RPMI8226 (cell line): ENCODE measurements at places on chromosomes 4 and X.

- DNase-seq = no peak
Observed at GRCh38 chr4:74067586-74067985, 29.1 kb upstream of the CXCL3 start.

DNA sequence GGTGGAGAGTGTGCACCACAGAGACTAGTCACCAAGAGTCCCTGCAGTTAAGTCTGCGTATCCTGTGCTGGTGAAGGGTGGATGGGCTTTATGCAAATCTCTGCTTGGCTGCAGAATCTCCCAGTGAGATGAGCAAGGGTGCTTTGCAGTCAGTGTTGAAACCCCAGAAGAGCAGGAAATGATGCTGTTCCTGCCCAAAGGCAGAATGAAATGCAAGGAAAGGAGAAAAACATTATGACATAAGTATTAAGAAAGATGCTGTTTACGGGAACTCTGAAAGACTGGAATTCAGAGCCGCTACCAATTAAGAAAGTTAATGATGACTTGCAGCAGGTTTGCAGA lies 25.4 kb upstream of the ACSL1 start:
- DNase-seq = peak; percentile 5

- DNase-seq = peak; percentile 21
Observed at GRCh38 chrX:103685396-103685795, 1.1 kb downstream of the MORF4L2 start.

DNA sequence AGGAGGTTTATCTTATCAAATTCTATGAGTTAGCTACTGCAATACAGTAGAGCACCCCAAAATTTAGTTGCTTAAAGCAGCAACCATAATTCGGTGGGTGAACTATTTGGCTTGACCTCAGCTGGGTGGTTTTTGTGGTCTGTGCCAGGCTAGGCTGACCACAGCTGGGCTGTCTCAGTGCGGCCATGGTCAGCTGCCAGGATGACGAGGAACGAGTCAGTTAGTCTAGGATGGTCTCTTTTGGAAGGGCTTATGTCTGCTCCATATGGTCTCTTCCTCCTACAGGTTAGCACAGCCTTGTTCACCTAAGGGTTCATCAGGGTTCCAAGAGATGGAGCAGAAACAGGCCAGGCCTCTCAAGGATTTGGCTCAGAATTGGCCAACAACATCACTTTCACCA lies 210.4 kb downstream of the PALLD start:
- no peak for DNase-seq

DNA sequence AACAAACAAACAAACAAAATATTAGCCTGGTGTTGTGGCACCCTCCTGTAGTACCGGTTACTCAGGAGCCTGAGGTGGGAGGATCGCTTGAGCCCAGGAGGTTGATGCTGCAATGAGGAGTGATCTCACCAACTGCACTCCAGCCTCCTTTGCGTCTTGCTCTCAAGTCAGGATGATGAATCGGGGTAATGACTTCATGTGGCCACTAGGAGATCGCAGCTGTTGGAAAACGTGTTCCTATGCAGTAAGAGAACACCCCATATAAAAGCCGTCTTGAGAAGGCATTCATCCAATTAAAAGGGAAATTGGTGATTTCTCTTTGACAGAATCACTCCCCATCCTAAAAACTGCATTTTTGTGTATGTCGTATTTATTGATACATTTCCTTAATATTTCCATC lies 6.9 kb downstream of the CCNB3 start:
- peak; percentile 7 for DNase-seq

- no peak for DNase-seq
Observed at GRCh38 chr4:68180849-68181526, 51.3 kb upstream of the TMPRSS11F start.

DNA sequence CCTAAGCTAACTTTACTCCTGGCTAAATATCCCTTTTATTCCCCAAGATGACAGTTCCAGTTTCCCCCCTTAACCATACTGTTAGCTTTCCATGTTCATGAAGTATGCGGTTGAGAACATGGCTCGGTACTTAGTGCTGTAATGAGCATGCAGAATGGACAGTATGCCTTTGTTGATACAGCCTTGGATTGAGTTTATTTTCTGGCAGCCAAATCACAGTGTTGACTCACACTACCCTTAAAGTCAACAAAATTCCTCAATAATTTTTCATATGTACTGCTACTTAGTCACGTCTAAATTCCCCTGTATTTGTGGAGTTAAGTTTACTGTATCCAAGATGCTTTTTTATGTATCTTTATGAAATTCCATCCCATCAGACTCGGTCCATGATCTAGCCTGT lies 1.4 kb upstream of the VEGFC start:
- DNase-seq = no peak

- no peak for DNase-seq
Observed at GRCh38 chr4:95181243-95181995, 367.4 kb downstream of the UNC5C start.

GRCh38 chrX:103256651-103257050 lies 1.7 kb upstream of the TCEAL8 start:
- DNase-seq = no peak

DNA sequence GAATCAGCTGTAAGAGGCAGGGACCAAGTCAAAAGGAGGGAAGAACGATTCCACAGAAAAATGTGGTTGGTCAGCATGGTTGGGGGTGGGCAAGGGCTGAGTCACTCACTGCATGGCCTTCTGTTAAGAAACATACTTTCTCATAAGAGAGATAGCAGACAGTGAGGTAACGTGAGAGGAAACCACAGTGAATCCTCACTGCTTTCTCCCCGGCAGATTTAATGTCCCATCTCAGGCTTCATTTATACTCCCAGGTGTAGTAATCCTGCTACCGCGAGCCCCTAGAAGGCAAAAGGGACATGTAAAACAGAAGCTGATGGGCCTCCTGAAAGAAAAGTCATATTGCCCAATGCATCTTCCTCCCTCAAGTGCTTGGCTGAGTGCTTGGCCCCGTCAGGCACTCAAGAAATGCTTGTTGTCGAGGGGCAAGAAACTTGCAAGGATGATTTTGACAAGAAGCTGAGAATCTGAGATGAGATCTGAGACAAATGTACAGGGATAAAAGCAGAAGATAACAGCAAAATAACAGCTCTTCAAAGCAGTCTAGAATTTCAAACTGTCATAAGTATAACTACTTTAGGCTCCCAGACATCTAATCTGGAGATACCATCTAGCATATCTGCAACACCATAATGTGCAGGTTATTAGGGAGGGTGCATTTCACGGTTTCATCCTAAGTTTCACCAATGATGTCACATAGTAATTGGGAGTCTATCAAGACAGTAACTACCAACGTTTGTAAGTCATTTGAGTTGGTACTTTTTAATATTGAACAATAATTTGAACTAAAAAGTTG lies 40.2 kb downstream of the SH3KBP1 start:
- DNase-seq = no peak

DNA sequence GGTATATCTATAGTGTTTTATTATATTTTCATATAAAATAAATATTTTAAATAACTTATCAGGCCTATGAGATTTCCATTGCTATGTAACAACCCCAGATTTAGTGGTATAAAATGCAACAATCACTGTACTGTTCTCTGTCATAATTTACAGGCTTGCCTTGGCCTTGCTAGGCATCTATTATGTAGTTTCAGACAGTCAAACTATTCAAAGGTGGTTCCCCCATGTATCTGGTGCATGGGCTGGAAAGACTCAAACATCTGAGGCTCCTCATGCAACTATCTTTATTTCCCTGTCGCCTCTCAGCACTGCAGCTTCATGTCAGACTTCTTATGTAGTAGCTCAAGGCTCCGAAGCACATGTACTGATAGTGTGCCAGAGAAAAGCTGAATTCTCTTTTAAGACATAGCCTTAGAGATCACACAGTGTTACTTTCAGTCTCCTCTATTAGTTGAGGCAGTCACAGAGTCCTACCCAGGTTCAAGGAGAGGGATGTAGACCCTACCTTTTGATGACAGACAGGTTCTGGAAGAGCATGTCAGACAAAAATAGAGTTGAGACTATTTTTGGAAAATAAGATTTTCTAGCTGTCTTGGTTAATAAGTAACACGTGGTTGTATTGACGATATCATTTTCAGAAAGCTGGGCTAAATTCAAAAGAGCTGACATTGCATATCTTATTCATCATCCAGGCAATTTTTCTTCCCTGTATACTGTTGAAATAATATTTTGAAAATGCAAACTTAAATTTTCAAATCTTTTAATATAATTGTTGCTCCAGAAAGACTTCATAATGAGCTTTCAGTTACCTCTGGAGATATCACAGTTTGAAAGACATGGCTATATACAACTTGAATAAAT lies 19.4 kb downstream of the MTTP start:
- no peak for DNase-seq

DNA sequence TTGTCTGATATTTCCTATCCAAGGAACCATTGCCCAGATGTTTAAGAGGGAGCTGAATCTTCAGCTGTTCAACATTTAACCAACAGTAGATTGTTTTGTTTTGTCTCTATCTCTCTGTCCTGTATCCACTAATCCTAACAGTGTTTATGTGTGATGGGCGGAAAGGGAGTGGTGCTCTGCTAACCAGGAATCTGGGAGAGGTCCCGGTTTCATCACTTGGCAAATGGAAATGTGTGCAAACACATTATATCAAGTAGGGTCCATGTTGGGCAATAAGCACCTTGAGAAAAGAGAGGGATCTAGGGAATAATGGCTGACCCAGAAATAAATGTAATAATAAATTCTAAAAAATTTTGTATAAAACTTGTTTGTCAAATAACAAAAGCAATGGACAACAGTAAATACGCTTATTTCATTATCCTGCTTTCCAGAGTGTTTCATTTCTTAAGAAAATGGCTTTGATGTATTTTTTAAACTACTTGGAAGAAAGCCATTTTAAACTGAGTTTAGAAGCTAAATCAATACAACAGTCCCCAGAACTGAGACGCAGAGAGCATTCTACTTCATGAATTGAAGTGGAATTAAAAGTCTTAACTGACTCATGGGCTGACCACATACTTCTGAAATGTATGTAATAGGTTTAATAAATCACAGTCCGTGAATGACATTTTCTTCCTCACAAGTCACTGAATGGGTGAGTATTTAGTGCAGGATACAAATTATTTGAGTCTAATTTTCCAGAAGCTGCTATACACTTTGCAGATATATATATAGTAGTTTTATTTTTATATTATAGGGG lies 55.8 kb downstream of the EMCN start:
- DNase-seq = no peak

DNA sequence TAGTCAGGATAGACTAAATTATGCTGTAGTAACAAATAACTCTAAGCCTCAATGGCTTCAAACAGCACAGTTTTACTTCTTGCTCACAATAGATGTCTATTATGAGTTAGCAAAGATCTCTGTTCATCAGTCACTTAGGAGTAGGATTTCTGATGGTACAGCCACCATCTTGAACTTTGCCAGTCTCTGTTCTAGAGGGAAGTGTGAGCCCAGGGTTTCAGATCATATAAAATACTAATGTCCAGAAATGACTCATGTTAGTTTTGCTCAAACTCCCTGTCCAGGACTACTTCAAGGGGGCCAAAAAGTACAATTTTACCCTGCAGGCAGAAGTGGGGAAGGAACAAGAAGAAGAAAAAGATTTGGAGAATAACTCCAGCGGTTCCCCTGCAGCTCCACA lies 77.1 kb upstream of the LSM6 start:
- DNase-seq = no peak
